ENCODE measurements at places on chromosomes 5 and 9.

DNA sequence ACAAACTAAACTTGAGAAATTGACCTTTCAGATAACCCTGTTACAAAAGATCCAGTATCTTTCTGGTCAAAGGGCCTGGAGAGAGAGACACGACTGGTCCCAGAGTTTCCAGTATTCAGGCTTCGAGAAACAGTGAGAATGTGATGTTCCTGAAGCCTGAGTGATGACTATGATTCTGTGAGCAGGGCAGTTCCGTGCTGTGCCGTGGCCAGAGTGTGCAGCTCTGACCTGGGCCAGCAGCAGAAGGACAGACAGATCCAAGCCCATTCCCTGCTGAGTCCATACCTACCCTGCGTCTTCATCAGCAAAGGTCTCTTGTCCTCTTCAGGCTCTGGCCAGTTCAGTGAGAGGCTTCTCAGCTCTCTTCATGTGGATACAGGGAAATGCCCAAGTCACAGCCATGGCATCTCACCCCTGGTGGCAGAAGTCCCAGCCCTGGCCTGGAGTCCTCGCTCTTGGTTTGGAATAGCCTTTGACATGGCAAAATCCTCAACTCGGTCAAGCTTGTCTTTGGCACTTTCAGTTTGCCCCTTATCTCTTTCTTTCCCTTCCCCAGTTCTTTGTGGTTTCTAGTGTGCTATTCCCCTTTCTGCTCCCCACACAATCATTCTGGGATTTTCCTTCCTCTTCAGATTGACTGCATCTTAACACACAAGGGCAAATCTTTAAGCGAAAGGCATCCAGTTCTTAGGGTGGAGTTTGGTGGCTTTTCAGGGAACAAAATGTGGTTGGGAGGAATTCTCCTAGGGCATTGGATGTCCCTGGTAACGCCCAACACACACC, 107.7 kb downstream of the LIFR start:
- no peak for DNase-seq

GRCh38 chr5:41906151-41906550, 2.0 kb downstream of the RIMOC1 start:
- no peak for DNase-seq

- no peak for DNase-seq
Observed at GRCh38 chr5:54227759-54228158, 82.6 kb downstream of the ARL15 start.

DNA sequence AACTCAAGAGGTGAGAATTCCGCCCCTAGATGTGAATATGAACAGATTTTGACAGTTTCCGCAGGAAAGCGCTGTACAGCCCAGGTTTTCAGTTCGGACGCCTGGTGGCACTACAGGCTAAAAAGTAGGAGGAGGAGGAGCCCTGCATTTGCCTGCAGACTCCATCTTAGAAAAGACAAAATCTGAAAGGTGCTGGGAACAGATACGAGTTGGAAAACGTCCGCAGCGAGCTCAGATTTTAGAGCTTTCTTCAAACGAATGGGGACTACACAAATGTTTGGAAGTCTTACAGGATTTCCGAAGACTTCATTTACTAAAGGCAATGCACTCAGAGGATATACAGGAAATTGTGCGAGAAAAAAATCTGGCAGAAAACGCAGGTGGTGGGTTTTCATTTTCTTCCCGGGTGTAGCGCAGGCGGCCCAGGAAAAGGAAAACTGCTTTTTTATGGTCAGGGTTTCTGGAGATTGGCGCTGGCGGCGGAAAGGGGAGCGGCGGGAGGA, 9.9 kb upstream of the PCDHB2 start:
- peak; percentile 11 for DNase-seq

DNA sequence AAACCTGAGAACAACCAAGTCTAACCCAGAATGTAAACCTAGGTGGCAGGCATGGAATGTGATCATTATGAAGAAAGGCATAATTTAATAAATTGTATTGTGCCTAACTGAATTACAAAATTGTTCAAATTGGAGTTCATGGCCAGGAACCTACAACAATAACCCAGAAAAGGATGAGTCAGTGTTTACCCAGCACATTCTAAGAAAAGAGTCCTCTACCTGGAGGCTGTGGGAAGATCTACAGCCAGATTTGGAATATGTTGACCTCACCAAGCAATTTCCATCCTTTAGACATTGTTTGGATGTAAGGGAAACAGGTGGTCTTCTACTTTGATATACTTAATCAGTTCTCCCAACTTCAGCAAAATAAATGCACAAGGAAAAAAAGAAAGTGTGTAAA, 152.2 kb downstream of the TMEM161B start:
- no peak for DNase-seq

GRCh38 chr5:87768190-87768589, 355.5 kb upstream of the CCNH start:
- no peak for DNase-seq

DNA sequence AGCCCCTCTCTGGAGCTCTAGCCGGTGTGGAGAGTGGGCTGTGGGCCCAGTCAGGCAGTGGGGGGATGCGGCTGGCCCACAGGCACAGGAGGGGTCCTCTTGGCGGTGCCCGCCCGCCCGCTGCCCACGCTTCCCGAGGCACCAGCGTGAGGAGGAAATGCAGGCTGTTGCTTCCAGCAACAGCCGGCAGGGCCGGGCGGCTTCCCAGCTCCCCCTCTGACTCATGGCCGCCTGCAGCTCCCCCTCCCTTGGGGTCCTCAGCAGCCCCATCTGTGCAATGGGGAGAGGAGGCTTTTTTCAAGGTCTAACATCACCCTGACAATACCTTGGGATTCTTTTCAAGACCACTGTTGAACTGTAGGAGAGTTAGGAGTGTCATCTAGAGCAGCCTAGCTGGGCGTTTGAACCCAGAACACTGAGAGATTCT, 10.4 kb downstream of the CXXC5 start:
- DNase-seq: no peak

GRCh38 chr9:93071464-93071863, 13.0 kb downstream of the SUSD3 start:
- no peak for DNase-seq

GRCh38 chr9:92029553-92029952, 79.5 kb upstream of the ROR2 start:
- no peak for DNase-seq

- DNase-seq: no peak
Observed at GRCh38 chr5:98524773-98525172, 248.7 kb upstream of the RGMB start.

DNA sequence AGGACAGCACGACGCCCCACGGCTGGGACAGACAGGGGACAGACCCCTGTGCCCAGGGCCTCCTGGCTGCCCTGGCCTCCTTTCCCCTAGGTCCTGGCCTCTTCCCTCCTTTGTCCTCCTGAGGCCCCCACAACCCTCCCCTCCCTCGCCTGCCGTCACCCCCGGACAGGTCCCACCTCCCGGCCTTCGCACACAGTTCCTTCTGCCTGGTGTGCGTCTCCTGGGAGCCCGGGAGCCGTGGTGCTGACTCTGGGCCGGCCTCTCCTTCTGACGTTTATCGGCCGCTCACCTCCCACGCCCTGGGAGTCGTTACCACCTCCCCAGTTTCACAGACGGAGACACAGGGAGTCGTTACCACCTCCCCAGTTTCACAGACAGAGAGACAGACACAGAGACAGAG, 25.1 kb upstream of the NOTCH1 start:
- DNase-seq: no peak

DNA sequence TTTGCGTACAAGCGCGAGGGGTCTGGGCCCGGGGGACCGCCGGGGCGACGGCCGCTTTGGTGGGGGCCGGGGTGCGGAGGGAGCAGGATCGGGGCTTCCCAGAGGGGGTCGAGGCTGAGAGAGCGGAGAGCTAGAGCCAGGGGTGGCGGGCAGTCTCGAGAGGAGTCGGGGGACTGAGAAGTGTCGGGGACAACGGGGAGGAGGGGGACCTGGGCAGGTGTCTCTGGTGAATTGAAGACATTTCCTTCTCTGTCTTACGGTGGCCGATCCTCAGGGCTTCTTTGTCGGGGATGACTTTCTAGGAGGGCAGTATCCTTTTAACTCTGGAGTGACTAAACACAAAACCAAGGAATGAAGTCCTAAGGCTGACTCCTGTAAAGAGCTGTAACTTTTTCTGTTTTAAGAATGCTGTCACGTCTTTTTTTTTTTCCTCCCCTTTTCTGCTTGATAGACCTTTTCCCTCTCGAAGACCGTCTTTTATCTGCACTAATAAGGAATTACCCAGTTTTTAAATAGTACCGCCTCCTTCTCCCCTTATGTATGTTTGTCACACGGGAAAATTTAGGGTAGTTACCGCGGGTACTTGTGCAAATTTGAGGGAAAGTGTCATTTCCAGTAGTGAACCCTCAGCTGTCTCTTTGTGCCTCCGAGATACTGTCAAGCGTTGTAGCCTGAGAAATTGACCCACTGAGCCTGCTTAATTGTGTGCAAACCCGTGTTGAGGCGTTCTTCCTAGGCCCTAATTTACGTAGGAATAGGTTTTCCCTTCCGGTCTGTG, 822 bp downstream of the DENND4C start:
- DNase-seq: peak; percentile 14

DNA sequence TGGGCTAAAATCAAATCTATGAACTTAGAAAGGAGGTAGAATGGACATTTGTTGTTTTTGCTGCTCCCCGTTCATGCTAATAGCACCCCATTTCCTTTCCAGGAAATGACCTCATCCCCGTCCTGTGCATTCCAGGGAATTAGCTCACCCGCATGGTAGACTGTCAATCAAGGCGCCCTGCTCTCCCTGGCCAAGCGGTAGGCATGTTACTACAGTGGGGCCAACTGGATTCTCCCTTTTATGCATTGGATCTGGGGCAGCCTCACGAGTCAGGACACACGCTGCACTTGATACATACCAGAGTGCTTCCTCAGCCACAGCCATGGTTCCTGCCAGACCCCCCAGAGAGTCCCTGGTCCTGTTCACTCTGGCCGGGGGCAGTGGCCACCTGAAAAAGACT, 111.0 kb upstream of the PTCH1 start:
- no peak for DNase-seq

DNA sequence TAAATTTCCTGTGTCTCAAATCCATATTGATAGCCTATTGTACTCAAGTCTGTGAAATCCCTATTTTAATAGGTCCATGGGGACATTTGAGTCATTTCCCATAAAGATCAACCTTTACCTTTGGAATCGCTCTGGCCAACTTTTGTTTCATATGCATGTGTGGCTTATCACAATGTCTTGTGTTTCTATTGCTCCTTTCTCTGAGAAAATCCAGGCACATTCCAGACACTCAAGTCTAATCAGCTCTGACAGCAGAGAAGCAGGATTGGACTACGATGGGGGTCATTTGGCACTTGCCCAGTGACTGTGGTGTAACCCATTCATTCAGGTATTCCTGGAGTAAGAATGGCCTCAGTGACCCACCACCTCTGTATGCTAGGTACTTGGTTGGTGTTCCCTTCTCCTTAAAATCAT, 48.4 kb downstream of the ACTBL2 start:
- DNase-seq: no peak

- DNase-seq: no peak
Observed at GRCh38 chr9:2338777-2339365, 282.7 kb upstream of the VLDLR start.

DNA sequence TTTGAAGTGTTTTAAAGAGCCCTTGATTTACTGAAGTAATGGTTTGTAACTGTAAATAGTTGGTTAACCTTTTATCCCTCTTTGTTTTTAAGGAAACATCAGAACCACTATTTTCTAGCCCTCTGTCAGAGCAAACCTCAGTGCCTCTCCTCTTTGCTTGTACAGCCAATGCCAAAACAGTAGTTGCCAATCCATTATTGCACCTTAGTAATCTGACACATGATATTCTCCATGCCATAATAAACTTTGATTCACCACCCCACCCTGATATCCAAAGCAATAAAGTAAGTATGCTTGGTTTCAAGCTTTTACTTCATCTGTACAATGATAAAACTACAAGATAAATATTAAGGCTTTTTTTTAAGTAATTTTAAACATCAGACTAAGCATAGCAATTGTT, 100.8 kb downstream of the DMXL1 start:
- DNase-seq: no peak

- DNase-seq: no peak
Observed at GRCh38 chr9:117437283-117437682, 22.4 kb upstream of the ASTN2 start.

GRCh38 chr5:91235271-91235694, 147.8 kb downstream of the ARRDC3 start:
- DNase-seq: no peak

DNA sequence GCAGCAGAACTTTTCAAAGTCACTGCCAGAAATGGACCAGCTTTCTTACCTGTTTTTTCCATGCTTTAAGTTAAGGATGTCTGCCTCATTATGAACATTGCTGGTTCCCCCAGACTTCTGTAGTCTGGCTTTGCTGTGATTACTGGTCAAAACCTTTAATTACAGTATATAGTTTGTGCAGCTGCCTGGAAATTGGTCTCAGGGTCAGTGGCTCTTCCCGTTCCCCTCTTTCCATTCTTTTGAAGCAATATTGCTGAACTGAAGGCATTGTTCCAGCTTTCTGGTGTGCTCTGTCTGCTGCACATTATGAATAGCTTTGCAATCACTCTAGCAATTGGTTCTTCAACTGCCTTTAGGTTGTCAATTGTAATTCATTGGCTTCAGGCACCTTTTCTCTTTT, 206.5 kb downstream of the ARL15 start:
- no peak for DNase-seq

DNA sequence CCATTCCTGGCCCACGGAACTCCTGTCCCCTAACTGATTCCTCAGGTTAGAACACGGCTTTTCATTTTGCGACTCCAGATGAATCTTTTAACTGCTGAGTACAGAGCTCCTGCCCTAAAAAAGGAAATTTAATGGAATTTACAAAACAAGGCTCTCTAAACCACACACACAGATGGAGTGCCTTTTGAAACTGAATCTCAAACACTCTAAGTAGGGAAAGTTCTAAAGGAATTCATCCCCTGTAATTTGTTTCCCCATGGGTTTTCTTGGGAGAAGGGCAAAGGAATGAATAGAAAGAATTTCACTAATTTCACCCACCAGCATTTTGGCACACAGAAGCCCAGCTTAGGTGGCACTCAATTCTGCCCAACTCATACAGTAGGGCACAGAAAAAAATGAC, 106.5 kb downstream of the THBS4 start:
- no peak for DNase-seq

DNA sequence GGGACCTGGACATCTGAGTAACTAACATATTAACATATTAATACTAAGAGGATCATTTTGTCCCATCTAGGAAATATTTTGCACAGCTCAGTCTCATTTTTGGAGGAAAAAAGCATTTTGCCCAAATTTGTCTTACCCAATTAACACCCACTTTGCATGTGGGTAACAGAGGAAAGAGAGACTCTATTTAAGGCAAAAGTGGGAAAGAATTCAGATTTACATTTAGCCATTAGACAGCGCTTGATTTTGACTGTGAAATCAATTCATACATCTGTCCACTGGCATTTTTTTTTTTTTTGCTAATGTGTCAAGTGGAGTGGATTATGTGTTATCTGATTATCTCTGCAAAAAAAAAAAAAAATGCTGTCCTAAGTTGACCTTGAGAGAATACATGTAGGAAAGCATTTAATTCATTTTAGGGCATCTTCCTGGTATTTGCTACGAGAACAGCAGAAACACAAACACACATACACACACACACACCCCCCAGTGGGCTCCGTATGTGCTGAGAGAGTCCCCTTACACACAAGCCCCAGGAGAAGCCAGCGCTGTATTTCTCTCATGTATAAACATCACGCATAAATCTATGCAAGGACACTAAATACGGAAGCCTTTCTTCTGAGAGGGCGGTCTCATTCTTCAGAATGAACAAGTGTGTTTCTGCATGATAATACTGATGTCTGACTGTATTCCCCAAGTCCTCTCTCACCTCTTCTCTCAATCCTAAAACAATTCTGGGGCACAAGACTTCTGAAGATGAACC, 202.0 kb upstream of the KLF9 start:
- DNase-seq: no peak

GRCh38 chr5:134103998-134104654, 10.4 kb upstream of the TCF7 start:
- DNase-seq: peak; percentile 34

- no peak for DNase-seq
Observed at GRCh38 chr9:117424291-117424690, 9.4 kb upstream of the ASTN2 start.
